Muscle of leg (tissue), 16 donors: ENCODE measurements at places on chromosomes 16 and 17.
A peak's percentile ranks its signal among the peaks of the same experiment; 100 is the strongest.

GRCh38 chr17:41451154-41451728, 10.5 kb upstream of the KRT38 start:
- DNase-seq, result no peak

- no peak for DNase-seq
These were observed 71.4 kb downstream of the ABR start for GRCh38 chr17:1108478-1108764.

GRCh38 chr17:28996554-28997096, 9.2 kb downstream of the SEZ6 start:
- no peak for DNase-seq

DNA sequence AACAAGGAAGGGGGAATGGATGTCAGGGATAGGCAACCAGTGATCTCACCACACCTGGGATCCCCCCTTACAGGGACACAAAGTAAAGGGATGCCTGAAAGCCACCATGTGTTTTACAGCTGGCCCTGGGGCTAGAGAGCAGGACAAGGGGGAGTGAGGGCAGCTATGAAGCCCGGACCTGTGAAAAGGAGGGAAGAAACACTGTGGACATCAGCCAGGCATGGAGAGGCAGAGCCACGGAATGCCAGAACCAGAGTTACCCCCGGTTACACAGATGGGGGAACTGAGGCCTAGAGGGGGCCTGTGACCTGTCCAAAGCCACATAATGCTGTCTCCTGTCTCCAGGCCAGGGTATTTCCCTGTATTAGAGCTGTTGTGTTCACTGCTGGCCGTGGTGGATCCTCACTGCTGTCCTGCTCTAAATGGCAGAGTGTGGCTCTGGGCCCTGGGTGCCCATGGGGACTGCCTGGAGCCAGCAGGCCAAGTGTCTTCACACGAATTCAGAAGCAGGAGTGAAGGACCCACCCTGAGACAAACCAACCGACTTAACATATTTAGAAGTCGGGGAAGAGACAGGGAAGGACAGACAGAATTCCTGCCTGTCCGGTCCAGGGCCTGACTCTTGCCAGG, 29.7 kb upstream of the ITGA3 start:
- no peak for DNase-seq

- DNase-seq, result no peak
These were observed 56.3 kb downstream of the LMF1 start for GRCh38 chr16:914440-914839.

DNA sequence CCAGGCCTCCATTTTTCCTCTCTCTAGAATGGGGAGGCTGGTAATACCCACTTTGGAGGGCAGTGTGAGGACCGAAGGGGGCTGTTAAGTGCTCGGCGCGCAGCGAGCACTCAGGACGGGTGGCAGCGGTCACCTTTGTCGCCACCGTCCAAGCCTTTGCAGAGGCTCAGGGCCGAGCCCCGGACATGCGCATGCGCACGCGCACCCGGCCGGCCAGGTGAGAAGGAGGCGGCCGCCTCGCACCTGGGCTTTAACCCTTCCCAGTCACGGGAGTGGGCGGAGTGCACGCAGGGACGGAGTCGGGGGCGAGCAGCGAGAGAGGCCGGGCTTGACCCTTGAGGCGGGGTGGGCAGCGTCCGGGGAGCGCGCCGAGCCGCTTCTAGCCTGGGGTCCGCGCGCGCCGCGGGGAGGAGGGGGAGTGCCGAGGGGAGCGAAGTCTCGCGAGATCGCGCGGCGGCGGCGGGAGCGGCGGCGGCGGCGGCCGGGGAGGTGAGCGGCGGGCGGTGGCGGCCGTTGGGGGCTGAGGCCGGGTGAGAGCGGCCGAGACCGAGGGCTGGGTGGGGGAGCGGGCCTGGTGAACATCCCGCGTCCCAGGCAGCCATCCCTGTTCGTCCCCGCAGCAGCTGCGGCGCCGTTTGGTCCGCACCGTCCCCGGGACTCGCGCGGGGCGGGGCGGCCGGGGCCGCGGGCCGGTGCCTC, at the start of gene MRTFB:
Gene MRTFB, plus strand, starts transcription at position 443 of the 699 bp plus-strand sequence. CDS start 69,288 bp downstream, outside the sequence.
- DNase-seq, result peak; percentile 85
